DMS79 treated with DMSO at 0.1 percent for 48 hours (cell line): ENCODE measurements at places on chromosomes 12 and 14.

- no peak for DNase-seq
These were observed 9.8 kb upstream of the SMCO2 start for GRCh38 chr12:27436768-27437167.

GRCh38 chr12:48978291-48978740 lies at the start of gene WNT1:
WNT1 (plus strand) TSS chr12:48978322; CDS start chr12:48978651, 329 bp downstream.
- DNase-seq: no peak

DNA sequence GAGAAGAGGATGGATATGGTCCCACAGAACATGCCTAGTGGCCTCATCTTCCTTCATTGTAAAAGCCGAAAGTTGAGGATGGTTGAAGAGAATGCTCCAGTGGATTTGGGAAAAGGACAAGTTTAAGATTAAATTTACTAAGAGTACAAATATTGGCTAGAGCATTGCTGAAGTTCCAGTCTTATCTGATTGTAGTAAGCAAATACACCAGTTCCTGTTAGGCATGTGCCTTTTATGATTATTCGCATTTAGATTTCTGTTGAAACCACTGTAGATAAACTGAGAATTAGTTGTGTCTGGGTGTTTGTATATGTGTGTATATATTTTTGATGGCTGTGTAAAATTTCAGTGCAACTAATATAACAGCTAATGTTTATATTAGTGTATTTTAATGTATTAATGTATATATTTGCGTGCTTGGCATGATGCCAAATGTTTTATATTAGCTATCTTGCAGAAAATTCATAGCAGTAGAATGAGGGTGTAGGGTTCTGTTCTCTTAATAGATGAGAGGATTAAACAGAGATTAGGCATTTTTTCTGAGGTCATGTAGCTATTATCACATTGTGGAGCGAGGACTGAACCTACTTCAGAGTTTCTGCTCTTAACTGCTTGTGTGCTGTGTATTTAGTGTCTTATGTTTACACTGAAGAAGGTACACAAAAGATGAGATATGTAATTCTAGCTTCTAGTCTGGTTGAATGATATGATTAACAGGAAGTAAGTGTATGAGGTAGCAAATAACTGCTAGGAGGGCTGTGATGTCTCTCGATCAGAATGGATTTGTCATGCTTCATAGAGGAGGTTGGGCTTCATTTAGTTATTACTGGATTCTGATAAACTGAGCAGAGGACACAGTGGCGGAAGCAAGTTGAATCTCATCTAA lies 21.1 kb downstream of the FKBP3 start:
- no peak for DNase-seq

- DNase-seq: no peak
These were observed 8.8 kb downstream of the DTX1 start for GRCh38 chr12:113065126-113066007.

GRCh38 chr12:90991952-90992465 lies 12.8 kb downstream of the EPYC start:
- no peak for DNase-seq

DNA sequence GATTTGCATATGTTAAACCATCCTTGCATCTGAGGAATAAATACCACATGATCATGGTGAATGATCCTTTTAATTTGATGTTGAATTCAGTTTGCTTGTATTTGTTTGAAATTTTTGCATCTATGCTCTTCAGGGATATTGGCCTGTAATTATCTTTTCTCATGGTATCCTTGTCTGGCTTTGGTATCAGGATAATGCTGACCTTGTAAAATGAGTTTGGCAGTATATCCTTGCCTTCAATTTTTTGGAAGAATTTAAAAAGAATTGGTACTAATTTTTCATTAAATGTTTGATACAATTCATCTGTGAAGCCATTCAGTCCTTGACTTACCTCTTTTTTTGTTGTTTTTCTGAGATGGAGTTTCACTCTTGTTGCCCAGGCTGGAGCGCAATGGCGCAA lies 85.2 kb downstream of the E2F7 start:
- no peak for DNase-seq

- no peak for DNase-seq
These were observed 80.3 kb downstream of the AVPR1A start for GRCh38 chr12:63070709-63071108.

DNA sequence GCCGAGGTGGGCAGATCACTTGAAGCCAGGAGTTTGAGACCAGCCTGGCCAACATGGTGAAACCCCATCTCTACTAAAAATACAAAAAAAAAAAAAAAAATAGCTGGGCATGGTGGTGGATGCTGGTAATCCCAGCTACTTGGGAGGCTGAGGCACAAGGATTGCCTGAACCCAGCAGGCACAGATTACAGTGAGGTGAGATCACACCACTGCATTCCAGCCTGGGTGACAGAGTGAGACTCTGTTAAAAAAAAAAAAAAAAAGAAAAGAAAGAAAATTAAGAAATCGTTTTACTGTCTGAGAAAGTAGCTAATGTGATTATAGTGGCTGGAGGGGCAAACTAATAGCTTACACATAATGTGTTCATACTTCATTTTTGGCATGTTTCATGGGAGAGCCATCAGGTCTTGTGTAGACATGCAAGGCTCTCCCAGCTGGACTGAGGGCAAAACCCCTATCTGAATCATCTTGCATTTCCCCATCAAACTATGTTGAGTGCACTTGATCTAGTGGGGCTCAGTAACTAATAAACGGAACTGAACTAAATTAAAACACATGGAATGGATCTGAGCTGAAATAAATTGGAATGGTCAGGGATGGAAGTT lies 16.2 kb downstream of the KIF21A start:
- no peak for DNase-seq

GRCh38 chr12:2049604-2050540 lies 2.9 kb upstream of the CACNA1C start:
- no peak for DNase-seq

DNA sequence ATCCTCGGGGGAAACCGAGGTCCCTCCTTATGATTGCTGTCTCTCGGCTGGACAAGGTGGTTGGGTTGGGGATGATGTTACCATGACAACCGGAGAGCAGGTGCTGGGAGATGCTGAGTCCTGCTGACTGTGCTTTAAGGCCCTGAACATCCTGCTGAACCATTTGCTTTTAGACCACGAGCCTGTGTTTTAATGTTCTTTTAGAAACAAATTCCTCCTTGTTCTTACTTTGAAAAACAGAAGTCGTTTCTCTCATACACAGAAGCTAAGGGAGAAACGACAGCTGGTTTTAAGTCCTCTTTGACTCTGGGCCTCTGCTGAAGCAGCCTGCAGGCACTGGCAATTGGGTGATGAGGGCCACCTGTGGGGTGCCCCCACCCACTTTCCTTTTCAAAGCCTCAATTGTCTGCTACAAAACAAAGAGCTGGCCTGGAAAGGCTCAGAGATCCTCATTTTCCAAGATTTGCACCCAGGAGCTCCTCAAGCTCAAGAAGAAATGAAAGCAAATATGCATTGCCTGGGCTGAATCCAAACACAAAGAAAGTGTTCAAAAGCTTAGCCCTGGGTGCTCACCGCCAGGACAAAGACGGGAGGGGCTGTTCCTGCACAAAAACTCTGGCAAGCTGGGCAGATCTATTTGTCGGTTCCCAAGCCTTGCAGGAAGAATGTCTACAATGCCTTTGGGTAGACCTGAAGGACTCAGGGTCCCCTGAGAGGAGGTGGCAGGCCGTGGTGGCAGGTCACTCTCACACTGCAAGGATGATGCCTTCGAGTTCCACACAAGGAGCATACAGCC lies 90.0 kb upstream of the CLMN start:
- DNase-seq: no peak

DNA sequence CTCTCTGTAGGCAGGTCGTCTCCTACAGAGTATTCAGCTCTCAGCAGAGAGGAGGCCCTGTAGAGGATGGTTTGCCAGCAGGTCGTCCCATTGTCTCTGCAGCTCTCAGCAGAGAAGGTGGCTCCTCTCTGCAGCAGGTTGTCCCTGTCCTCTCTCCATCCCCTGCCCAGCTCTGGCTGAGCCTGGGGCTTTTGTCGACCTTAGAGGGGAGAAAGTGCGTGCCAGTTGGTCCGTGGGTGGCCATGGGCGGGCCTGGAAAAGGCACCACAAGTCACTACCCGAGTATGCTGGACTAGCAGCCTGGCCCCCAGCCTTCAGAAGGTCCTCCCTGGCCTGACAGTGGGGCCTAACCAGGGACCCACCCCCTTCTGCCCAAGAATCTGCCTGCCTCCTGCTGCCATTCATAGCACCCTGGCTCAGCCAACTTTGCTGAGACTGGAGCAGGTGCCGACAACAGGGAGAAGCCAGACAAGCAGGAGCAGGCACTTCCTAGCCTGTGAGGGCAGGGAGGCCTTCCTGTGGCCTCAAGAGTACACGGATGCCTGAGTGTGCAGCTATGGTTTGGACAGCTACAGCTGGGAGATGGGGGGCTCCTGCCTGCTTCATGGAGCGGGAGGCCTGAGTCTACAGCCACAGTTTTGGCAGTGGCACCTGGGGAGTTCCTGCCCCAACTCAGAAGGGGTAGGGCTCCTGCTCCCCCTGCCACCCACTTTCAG lies 59.7 kb upstream of the KCNH3 start:
- DNase-seq: no peak

GRCh38 chr14:72476657-72477499 lies 417.0 kb downstream of the DPF3 start:
- peak; percentile 83 for DNase-seq

- DNase-seq: no peak
These were observed 34.6 kb downstream of the PHLDA1 start for GRCh38 chr12:75996861-75997447.

DNA sequence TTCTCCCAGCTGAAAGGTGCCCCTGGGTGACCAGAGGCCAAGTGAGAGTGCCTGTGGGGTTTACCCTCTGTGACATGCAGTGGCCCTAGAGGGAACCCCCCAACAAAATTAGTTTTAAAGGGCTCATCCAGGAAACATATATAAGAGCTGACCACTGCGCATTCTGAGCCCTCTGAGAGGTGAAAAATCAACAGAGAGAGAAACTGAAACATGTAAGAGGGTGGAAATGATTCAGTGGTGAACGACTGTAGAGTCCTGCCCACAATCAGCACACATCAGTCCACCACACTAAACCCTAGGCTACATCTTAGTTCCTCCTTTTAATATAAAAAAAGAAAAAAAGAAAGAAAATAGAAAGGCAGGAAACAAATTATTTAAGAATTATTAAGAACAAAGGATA lies 21.0 kb upstream of the ACSM4 start:
- DNase-seq: no peak

DNA sequence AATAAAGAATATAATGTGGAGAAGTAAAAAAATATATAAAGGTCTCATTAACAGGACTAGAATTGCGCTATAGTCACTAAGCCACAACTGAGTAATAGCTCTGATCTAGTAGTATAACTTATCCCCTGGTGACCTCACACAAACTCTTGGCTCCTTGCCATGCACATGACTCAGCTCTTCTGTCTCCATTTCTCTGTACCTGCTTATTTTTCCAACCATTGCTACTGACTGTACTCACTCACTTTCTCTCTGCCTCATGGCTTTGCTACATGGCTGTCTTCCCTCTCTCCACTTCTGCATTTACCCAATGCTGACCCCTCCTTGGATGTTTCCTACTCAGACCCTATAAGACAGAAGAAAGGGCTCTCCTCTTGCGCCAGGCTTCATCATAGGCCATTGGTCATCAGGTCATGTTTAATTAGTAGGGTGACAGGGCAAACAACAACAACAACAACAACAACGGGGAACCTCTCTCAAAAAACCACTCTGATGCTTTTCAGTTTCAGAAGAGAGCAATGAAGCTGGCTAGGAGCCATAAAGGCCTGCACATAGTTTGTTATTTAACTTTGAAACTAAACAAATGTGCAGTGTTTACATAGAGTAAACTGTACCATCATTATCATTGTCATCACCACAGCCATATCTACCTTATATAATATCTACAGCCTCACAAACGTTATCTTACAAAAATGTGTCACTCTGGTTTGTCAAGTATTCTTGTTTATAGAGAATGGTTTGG lies 25.6 kb upstream of the KRAS start:
- no peak for DNase-seq

- no peak for DNase-seq
These were observed 148.8 kb upstream of the CNOT2 start for GRCh38 chr12:70094467-70094866.

DNA sequence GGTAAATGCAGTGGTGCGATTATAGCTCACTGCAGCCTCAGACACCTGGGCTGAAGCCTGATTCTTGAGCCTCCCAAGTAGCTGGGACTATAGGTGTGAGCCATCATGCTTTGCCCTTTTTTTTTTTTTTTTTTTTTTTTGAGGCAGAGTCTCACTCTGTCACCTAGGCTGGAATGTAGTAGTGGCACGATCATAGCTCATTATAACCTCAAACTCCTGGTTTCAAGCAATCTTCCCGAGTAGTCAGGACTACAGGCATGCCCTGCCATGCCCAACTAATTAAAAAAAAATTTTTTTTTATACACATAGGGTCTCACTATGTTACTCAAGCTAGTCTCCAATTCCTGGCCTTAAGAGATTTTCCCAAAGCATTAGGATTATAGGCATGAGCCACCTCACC lies 6.9 kb downstream of the ATP2A2 start:
- no peak for DNase-seq

DNA sequence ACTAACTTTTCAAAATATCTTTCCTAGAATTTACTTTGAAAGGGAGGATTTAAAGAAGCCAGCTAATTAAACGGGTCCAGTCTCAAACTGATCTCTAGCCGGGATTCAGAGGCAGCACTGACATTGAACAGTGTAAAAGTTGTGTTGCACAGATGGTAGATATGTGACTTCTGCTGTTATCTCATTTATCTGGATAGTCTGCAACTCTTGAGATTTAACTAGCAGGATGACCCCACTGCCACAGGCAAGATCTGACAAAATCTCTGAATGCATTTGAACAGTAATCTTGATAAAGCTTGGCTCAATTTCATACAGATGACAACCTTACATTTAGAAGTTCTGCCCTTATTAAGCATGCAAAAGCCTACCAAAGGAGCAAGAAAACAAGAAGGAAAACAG lies 138.0 kb upstream of the CPNE8 start:
- DNase-seq: no peak

- no peak for DNase-seq
These were observed 435.3 kb downstream of the RAD51B start for GRCh38 chr14:68254669-68255527.

DNA sequence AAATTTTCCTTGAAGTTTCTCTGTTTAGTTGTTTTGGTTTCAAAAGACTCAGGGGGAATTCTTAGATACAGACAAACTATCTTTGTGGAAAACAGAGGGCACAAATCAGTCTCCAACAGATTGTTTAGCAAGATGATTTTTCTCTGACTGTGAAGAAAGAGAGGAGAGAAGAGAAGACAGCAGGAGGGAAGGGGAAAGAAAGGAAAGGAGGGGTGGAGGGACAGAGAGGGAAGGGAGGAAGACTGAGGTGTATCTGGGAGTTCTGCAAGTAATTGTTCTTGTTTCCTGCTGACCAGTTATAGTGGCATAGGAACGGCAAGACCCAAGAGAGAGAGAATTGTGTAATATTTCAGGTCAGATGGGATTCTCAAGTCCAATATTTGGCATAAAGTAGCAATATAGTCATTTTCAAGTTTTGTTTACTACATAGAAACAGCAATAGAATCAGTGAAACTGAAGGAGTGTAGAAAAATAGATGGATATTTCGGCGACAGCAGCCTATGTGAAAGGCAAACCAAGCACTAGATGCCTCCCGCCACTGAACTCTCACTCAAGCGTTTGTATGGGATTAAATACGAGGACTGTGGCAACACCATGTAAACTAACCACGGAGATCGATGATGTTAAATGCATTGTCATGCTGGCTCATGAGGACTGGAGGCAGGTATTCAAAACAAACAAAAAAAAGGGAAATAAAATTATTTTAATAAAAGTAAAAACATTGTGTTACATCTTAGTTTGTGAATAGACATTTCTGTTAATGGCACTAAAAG lies 342.5 kb downstream of the SLC16A7 start:
- no peak for DNase-seq

GRCh38 chr14:73935666-73936065 lies 14.2 kb downstream of the FAM161B start:
- no peak for DNase-seq

GRCh38 chr14:73168274-73168673 lies 32.0 kb downstream of the PSEN1 start:
- no peak for DNase-seq
